Stimulated activated CD8-positive, alpha-beta memory T cell treated with anti-CD3 and anti-CD28 coated beads, Interleukin-7, amount 100 ng/mL, for 4 hours (primary cell): ENCODE measurements at places on chromosomes 2 and 18.

- DNase-seq: no peak
These were observed 217.7 kb downstream of the GBX2 start for GRCh38 chr2:235950473-235950809.

GRCh38 chr2:53632714-53633113 lies 134.9 kb upstream of the CHAC2 start:
- no peak for DNase-seq

DNA sequence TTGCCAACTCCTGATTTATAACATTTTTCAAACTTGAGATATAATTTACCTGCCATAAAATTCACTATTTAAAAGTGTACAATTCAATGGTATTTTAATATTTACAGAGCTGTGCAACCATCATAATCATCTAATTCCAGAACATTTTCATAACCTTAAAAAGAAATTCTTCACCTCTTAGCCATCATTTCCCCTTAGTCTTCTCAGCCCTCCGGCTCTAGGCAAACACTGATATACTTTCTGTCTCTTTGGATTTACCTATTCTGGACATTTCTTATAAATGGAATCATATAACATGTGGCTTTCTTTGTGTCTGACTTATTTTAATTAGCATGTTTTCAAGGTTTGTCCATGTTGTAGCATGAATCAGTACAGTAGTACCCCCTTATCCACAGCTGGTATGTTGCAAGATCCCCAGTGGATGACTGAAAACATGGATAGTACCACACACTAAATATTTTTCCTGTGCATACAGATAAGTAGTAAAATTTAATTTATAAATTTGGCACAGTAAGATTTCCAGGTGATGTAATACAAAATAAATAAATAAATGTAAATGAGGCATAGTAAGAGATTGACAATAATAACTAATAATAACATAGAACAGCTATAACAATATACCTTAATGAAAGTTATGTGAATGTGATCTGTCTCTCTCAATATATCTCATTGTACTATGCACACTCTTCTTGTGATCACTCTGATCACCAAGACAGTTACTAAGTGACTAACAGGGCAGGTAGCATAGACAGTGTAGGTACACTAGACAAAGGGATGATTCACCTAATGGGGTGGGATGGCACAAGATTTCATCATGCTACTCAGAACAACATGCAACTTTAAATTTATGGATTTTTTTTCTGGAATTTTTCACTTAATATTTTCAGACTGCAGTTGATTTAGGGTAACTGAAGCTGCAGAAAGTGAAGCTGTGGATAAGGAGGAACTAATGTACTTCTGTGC lies 73.1 kb downstream of the RAB3GAP1 start:
- no peak for DNase-seq

DNA sequence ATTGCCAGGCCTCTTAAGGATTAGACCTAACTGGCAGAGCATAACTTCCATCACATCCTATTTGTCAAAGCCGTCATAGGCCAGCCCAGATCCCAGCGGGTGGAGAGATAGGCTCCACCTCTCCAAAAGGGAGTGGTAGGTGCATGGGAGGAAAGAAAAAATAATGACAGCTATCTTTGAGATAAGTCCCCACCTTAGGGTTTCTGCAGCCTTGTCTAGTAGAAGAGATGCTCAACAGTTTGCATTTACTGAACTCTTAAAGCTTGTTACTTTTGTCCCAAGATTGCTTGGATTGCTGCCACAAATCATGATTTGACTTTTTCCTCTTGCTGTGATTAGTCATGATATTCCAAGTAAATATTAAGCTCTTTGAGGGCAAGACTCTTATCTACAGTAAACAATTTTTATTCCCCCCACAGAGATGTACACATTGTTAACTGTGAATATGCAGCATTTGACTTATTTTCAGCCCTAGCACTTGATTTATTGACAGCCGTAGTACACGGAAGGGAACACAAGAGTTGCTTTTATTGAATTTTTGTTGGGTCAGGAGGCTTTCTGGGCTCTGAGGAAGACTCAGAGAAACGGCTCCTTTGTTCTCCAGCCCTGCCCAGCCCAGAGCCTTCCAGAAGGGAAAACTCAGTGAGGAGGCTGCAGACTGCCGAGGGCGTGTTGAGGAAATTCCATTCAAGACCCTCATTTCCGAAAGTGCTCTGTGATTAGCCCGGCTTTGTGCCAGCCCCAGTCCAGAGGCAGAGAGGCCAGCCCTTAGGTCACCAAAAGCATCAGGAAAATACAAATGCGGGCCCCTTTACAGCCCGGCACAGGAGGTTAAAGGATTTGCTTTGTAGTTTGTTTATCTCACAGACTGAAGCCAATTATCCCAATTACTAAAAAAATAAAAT lies 75.5 kb upstream of the ZNF532 start:
- no peak for DNase-seq

- no peak for DNase-seq
These were observed 129.5 kb downstream of the PAX3 start for GRCh38 chr2:222169346-222169745.

GRCh38 chr2:41293491-41293890 lies 754.3 kb upstream of the PKDCC start:
- no peak for DNase-seq

DNA sequence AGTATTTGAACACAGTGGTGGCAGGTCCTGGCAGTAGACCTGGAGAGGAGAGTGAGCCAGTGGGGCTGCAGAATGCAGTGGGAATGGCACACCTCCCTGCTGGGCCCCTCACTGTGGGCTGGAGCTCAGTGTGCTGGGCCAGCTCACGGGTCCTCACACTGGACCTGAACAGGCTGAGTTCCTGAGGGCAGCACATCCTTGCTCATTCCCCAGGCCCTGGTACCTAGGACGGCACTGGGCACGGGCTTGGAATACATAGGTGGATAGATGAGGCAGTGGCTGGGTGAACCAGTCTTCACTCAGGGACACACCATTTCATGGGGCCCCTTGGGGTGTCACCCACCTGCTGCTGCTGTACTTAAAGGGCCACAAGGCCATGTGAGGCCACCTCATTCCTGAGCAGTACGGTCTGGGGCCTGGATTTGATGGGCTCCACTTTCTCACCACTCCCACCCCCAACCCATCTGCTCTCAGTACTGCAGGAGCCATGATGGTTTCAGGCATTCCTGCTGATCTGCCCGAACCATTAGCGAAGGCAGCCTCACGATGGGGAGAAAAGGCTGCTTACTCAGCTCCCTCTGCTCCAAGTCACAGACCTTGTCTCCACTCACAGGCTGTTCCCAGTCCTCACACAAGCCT lies 4.2 kb downstream of the TMEM177 start:
- no peak for DNase-seq

DNA sequence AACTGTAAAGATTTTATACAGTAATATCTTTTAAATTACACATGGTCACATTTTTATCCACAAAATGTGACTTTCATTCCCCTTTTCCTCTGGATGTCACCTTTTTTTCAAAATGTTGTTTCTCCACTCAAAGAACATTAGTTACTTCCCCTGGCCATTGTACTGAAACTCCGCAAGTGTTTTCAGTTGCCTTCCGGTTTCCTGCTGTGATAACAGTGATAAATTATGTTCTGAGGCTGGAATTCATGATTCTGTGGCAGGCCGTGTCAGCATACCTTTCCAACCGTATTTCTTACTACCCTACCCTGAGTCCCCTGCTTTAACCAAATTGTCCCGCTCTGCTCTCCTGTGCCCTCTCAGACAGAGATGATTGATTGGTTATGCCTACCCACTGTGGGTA lies 53.5 kb downstream of the MGAT5 start:
- DNase-seq: no peak

GRCh38 chr18:23354625-23355024 lies 98.5 kb upstream of the RIOK3 start:
- no peak for DNase-seq

DNA sequence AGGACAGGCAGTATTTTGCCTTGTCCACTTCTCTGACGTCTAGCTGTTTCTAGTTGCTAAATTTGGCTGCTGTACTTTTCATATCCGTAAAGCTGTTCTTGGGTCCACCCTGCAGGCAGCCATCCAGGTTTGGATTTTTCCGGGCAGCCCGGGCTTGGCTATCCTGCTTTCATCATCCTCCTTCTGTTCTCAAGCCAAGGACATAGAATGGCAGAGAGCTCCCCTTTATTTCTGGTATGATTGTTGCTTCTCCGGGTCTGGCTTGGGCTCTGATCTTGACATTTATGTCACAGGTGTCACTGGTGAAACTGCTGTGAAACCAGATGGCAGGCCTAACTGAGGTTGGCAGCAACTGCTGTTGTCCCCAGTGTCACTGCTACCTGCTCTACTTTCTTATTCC lies 35.5 kb downstream of the SCN2A start:
- DNase-seq: no peak

- no peak for DNase-seq
These were observed 361.9 kb upstream of the MEX3C start for GRCh38 chr18:51559198-51559901.

GRCh38 chr2:199460846-199461710 lies 3.3 kb upstream of the SATB2 start:
- no peak for DNase-seq

DNA sequence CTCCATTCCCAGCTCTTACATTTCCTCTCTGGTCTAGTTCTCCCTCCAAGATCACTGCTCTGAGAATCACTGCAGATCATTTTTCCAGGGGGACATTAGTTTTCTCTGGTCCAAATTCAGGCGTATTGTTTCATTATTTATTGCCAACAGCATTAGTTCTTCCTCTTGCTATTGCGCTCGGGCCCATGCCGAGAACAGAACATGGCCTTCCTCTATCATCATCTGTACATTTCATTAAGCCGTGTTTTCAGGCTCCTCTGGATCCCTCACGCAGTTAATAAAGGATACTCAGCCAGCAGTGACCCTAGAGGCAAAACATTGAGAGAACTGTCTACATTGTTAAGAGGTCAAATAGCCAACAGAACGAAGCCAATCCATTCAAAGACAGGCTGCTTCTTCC lies 63.9 kb downstream of the CCBE1 start:
- no peak for DNase-seq

- DNase-seq: no peak
These were observed 297.3 kb downstream of the CYP26B1 start for GRCh38 chr2:71850306-71850801.

DNA sequence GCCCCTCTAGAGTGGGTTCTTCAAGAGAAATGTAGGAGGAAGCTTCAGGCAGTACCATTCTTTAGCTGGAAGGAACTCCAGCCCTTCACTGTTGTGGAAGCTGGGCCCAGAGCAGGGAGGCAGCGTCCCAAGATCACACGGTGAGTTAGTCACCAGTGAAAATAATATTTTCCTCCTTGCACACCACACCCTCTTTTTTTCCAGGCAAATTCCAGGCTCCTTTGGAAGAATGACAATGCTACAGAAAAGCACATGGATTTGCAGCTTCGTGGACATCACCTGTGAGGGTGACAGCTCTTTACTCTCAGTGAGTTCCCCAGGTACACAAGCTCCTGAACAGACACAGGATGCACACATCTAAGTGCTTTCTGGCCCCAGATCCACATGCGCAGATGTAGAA lies 157.1 kb downstream of the COL6A3 start:
- DNase-seq: no peak

DNA sequence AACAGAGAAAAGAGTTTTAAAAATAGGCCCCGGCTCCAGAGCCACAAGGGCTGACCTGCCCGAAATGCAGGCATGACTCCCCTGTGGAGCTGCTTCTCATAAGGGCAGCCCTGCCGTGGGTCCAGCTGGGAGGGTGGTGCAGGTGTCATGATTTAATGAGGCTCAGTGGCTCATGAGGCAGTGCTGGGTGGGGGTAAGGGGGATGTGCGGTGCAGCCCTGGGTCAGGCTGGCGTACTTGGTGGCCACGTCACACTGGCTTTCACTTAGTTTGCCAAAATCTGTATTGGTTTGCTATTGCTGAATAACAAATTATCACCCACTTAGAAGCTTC lies 33.6 kb downstream of the HJURP start:
- DNase-seq: no peak

DNA sequence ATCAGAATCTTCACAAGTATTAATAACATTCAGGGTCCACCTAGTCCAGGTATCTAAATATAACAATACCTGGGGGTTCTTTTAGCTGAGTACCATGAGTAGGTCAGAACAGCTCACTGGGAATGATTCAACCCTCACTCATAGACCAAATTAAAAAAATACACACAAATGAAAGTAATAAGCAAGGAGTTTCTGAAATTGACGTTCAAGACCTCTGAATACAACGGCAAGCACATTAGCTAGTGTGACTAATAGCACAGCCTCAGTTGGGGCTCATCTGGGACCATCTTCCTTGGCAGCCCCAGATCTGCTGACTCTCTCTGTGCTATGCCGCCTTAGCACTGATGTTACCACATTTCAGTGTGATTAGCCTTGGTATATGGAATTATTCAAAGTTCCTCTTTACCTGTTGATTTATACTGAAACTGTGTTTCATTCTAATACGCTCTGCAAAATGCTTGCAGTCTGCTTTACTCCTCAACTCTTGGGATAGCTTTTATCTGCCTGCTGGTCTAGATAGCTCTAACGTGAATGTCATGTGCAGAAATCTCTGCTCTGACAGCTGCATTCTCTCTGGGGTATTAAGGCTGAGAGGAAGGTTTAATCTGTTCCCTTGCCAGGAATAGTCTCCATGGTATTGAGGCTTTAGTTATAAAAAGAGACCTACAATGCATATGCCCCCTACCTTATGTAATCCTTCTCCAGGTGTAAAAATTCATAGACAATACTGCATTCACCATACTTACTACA lies 153.3 kb downstream of the METTL4 start:
- no peak for DNase-seq

GRCh38 chr2:111157798-111158197 lies 37.1 kb downstream of the BCL2L11 start:
- no peak for DNase-seq

- no peak for DNase-seq
These were observed 138.7 kb downstream of the ALPK2 start for GRCh38 chr18:58490238-58490637.

GRCh38 chr18:30676053-30676480 lies 366.5 kb downstream of the DSC3 start:
- DNase-seq: no peak

- no peak for DNase-seq
These were observed 33.5 kb upstream of the IL37 start for GRCh38 chr2:112877423-112877822.

DNA sequence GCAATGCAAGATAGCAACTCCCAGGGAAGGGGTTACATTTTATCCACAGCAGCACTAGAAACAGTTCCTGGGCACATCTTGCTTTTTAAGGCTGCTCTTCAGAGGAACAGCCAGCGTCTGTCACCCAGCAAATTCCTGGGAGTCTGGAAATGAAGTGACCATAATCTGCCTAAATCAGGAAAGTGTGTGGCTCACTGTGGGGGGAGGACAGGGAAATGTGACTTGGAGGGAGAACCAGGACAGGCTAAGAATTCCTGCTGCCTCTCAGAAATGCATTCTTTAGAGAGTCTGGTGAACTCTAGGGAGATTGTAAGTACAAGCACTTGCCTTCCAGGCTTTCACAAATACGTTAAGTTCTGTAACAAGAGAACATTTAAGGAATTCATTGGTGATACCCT lies 364.3 kb upstream of the SPHKAP start:
- no peak for DNase-seq
